Muscle of leg (tissue), 16 donors: ENCODE measurements at places on chromosomes 13 and 19. TPM values are rescaled to one million over a fixed set of nuclear protein-coding genes. Genes with fewer than 3 reads are reported as not detected.

PLVAP gene
- 23.1 TPM for total RNA-seq

USP12 gene
- total RNA-seq: 17.6 TPM

COL4A1 gene
- total RNA-seq: 660 TPM

PLEKHG2 gene
- 21.2 TPM for total RNA-seq
